ENCODE measurements at places on chromosomes 2 and 18.

DNA sequence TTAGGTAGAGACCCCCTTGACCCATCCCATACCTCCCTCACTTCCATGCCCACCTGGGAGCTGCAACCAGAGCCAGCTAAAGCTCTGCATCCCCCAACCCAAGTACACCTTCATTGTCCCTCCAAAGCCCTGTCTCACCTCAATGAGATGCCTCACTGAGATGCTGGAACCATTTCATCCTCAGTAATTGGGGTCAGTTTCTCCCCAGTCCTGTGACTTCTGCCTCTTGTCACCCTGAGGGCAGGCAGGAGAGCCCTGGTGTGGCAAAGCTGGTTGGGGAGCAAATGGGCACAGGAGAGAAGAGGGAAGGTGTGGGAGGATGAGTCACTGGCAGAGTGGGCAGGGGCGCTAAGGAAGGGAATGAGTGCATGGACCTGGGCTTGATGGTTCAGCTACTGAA is 27.9 kb upstream of the NT5DC4 start:
- peak; percentile 15 for DNase-seq

DNA sequence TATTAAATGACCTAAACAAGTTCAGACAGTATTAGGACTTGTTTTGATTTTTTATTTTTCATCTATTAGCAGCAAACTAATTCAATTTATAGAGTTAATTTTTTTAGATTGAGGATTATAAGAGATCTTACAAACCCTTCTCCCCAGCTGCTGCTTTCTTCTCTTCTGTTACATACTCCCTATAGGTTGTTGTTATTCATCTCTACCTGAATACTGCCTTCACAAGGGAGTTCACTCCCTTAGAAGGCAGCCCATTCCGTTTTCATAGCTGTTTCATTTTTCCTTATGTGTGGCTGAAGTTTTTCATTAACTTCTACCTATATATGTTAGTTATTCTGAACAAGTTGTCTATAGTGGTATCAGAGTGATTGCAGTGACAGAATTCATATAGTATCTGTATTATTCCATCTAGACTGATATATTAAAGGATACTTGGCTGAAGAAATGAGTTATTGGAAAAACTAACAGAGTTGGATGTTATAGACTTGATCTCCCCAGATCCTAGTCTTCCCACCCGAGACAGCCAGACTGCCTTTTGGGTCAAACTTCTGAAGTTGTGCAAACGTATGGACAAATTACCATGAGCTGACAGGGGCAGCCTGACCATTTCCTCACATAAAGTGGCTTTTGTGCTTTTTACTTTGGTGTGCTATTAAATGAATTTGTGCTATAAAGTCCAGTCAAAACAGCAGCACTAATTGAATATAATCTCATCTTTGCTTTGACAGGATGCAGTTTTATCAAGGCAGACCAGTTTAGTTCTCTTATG is 8.7 kb downstream of the GLS start:
- DNase-seq = no peak

- DNase-seq = no peak
Observed at GRCh38 chr2:203688798-203689197, 17.6 kb upstream of the CD28 start.

DNA sequence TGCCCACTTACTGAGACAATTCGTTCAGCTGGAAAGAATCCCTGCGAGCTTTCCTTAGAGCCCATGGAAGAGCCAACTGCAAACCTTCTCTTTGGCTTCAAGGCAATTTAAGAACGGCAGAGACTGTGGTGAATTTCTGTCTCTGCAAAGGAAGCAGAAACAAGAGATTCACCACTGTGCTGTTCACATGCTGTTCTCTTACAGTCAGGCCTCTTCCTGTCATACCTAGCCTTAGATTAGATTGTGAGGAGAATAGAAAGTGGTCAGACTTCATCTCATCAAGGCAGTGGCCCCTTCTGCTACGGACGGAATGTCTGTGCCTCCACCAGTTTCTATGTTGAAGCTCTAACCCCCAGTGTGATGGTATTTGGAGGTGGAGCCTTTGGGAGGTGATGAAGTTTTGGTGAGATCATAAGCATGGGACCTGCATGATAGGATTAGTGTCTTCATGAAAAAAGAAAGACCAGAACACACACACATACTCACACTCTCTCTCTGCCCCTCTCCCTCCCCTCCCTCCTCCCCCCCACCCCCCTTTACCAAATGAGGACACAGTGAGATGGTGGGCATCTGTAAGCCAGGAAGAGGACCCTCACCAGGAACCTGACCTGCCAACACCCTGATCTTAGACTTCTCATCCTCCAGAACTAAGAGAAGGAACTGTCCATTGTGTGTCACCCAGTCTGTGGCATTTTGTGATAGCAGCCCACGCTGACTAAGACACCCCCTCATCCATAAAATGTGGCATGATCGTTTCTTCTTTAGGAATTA is 45.6 kb upstream of the NRP2 start:
- no peak for DNase-seq

DNA sequence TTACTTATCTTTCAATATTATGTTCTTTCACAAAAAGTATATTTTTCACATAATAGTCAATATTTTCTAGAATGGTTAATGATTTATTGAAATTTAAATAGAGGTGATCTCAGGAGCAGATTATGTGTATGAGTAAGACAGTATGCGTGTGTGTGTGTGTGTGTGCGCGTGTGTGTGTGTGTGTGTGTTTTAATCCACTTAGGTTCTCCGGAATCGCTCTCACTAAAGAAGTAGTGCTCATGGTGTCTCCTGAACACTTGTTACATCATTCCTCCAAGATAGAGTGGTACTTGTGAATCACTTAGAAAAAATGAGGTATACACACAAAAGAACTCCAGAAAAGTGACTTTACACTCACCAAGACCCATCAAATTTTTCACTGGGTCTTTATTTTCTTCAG is 91.0 kb upstream of the KCNH7 start:
- no peak for DNase-seq

DNA sequence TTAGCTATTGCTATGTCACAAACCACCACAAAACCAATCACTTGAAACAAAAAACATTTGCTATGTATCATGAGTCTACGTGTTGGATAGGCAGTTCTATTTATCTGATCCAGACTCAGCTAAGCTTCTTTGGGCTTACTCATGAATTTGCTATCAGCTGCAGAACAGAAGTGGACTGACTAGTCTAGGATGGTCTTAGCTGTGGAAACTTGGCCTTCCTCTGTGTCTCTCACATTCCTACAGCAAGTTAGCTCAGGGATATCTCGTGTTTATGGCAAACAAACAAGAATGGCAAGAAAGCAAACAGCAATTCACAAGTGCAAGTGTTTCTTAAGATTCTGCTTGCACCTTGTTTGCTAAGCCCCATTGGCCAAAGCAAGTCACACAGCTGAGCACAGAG is 288.0 kb upstream of the TNP1 start:
- no peak for DNase-seq

DNA sequence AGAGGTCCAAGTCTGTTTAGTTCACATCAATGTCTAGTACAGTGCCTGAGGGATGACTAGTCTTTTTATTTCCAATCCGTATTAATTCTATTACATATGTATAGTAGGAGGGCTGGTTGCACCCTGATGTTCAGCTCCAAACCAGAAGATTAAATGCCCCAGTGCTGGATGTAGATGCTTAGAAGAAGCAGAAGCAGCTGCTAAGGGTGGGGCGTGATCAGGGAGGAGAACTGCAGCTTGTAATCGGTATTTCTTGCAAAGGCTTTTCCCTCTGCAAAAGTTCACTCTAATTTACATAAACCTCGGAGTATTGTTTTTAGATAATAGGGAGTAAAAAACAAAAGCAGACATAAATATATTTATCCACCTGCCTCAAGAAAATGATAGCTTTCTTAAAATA is 145.3 kb upstream of the ITGA4 start:
- no peak for DNase-seq

GRCh38 chr2:190663348-190663747 is 14.5 kb downstream of the NAB1 start:
- DNase-seq = no peak

- DNase-seq = no peak
Observed at GRCh38 chr2:2735041-2735440, 404.0 kb upstream of the MYT1L start.

GRCh38 chr2:5290900-5291546 is 401.2 kb upstream of the SOX11 start:
- DNase-seq = no peak

Data from stimulated activated CD4-positive, alpha-beta T cell treated with anti-CD3 and anti-CD28 coated beads, Interleukin-1b, Interleukin-23, amount 100 ng/mL, for 4 hours (primary cell).